ENCODE measurements at places on chromosomes 16 and 17.

DNA sequence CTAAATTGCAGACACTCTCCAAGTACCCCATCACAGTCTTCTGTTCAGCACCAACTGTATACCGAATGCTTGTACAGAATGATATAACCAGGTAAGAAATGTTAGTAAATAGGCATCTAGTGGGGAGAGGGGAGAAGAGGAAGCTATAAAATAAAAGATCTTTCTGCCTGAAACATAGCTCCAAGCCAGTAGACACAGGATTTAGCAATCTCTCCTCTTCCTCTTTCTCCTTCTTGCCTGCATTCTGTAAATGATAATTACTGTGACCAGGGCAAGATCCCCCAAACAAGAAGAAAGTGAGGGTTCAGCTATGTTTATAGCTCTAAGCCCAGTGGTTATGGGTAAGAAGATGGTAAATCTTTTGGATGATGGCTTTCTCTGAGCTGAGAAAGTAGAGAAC is 17.9 kb downstream of the ACSM3 start:
- no peak for DNase-seq

DNA sequence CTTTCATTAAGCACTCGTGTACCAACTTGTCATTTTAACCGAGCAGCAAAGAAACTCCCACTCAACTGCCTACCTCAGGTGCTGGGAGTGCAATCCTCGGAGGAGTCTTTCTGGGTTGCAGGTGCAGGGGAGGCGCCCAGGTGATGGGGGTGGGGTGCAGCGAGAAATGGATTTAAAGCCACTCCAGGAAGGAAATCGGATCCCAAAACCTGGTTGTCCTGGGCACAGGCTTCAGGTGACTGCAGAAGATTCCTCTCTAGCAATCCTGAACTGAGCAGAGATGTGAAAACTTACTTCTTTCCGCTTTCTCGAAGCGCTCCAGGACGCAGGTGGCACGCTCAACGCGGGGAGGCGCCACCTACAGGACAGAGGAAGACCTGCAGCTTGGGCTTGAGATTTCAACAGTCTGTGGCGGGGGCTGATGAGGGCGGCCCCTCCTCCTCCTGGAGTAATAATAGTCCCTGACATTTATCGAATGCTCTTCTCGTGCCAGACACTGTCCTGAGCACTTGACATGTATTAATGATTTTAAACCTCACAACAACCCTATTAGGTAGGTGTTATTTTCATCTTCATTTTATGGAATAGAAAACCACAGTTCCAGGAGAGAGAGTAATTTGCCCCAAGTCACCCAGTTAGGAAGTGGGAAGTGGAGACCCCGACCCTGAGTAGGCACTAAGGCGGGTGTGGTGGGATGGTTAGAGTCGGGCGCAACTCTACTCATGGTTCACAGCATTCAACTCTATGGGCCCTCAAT is 27.2 kb upstream of the SKAP1 start:
- DNase-seq, result peak; percentile 85

DNA sequence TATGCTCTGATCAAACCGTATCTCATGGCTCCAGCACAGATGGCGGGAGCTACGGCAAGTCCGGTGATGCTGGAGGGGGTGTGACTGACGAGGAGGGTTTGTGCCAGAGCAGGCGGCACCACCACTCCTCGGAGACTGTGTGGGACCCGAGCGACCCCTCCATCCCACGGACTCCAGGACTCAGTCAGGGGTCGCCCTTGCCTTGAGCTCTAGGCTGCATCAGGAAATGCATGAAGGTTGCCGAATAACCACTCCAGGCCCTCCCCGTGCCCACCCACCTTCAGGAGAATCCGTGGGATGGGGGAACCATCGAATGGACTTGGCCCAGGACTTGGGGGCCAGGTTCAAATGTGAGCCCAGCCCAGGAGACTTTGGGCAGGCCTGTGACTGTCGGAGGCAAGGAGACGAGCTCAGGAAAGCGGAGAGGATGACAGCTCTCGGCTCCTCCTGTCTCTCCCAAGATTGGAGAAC is 60.2 kb upstream of the ZNF469 start:
- no peak for DNase-seq

GRCh38 chr17:68199837-68200688 is 47.8 kb upstream of the AMZ2 start:
- DNase-seq, result peak; percentile 30

- DNase-seq, result no peak
Observed at GRCh38 chr16:24998201-24998600, 17.0 kb downstream of the ARHGAP17 start.

GRCh38 chr17:50165867-50166517 is at the start of gene SGCA:
TSS of gene SGCA (plus strand) at chr17:50166005. CDS start at chr17:50166041, 36 bp downstream.
- no peak for DNase-seq

- DNase-seq, result no peak
Observed at GRCh38 chr16:57306676-57307341, 22.3 kb upstream of the PLLP start.

DNA sequence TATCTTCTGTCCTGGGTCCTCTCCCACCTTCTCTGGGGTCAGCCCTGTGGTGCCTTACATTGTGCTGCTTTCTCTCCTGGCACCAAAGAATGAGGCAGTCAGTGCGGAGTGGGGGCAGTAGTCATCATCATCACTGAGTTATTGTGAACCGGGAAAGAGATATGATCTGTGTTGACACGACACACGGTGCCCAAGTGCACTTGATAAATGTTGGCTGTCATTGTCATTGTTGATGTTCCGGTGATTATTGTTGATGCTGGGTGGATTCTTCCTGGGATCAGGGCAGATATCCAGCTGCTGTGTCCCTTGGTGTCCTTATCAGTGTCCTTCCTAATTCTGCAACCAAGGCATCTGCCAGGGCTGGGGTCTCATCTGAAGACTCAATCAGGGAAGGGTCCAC is 121.7 kb downstream of the ABCC6 start:
- DNase-seq, result no peak

- no peak for DNase-seq
Observed at GRCh38 chr17:64661726-64661975, 456 bp downstream of the SMURF2 start.

DNA sequence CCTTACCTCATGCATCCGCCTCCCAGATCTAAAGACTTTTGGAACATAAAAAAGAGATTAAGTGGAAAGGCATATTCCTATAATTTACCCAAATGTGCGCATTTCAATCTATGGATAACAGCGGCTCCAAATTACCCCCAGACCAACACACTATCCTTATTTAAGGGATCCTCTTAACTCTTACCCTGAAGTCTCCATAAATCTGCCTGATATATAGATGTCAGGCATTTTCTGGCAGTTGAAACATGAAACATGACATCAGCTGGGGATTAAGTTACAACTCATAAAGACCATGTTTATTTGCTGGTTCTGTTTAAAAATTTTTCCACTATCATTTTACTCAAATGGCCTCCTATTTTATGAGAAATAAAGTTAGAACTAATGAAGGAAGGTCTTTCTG is 478.5 kb upstream of the SALL1 start:
- DNase-seq, result no peak

- no peak for DNase-seq
Observed at GRCh38 chr16:85812811-85813700, 13.6 kb downstream of the COX4I1 start.

DNA sequence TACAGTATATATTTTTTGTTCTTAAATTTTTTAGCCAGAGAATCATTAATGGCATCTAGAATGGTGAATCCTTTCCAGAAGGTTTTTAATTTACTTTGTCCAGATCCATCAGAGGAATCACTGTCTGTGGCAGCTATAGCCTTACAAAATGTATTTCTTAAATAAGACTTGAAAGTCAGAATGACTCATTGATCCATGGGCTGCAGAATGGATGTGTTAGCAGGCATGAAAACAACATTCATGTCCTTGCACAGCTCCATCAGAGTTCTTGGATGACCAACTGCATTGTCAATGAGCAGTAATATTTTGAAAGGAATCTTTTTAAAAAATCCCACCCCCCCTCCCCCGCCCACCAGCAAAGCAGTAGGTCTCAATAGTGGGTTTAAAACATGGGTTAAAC is 51.4 kb downstream of the CACNG1 start:
- DNase-seq, result no peak

GRCh38 chr17:44559634-44560554 is 2.6 kb downstream of the FZD2 start:
- DNase-seq, result no peak

DNA sequence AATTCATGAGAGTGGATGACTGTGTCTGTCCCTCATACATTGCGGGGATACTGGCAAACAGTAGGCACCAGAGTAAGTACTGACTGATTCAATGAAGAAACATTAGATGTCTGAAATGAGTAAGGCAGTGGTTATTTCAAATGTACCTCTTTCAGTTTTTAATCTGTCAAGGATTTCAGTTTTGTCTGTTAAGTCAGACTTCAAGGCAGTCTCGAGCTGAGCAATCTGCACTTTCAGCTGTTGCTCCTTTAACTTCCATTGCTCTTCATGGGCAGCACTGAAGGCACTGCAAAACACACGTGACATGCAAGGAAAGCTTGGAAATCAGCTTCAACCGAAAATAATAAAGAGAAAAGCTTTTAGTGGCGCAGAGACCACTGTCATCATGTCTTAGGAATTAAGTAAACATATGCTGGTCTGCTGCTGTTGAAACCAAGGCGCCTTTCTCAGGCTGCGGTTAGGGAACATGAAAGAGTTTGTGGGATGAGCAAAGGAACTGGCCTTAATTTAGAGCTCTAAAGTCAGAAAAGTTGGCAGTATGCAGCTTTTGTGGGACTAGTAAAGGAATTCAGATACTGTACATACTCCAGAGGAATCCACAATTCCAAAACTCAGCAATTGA is 38.8 kb downstream of the RPGRIP1L start:
- DNase-seq, result no peak

DNA sequence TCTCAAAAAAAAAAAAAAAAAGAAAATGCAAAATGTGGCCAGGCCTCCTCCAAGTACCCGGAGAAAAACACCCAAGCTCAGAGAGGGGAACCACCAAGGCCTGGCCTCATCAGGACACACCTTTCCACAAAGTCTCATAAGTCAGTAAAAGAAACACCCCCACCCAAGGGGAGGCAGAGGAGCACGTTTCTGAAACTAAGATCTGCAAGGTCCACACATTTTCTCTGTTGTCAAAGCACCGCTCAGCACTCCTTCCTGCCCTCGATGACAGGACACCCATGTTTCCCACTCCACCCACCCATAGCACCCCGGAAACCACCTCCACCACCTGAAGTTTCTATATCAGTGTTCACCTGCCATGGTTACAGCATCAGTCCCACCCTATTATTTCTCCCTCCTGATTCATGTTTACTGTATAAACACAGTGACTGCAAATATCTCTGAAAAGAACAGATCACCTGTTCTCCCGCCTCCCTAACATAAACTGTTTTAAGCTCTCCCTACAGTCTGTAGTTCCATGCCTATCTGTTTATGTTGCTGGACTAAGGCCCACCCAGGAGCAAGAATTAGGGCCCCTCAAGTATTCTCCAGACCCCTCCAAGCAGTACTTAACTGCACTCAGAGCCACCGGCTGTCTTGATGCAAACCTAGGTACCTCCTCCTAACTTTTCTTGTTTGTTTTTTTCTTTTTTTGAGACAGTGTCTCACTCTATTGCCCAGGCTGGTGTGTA is 2.0 kb downstream of the CORO7 start:
- DNase-seq, result peak; percentile 96

DNA sequence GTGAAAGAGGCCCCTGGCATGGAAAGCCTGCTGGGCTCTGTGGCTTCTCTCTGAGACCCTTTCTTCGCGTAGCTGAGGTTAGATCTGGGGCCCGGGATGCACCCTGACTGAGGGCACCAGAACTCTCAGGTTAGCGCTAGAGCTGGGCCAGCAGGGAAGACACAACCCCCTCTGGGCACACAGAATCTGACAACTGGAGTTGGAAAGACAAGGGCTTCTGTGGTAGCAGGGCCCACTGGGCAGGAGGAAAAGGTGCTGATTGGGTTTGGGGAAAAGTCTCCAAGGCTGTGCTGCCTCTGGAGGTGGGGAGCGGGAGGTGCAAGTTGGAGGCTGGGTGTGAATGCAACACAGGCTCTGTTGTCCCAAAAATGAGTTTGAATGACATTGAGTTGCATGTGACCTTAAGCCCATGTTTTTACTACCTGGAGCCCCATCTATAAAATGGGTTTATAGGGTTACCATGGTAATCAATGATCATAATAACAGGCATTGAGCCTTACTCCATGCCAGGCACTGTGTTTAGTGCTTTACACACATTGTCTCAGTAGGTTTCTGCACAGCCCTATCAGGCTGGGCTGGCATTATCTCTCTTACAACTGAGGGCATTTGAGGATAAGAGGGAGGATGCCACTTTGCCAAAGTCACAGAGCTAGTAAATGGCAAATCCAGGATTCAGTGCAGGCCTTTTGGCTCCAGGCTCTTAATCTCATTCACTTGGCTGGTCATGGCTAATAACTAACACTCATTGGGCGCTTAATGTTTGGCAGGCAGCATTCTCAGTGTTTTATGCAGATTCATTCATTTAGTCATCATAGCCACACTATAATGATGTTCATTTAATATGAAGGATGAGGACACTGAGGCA is 9.5 kb upstream of the IGFBP4 start:
- DNase-seq, result peak; percentile 54

GRCh38 chr16:17417740-17418139 is 53.0 kb downstream of the XYLT1 start:
- no peak for DNase-seq

GRCh38 chr16:67805718-67806427 is 487 bp downstream of the RANBP10 start:
- no peak for DNase-seq

DNA sequence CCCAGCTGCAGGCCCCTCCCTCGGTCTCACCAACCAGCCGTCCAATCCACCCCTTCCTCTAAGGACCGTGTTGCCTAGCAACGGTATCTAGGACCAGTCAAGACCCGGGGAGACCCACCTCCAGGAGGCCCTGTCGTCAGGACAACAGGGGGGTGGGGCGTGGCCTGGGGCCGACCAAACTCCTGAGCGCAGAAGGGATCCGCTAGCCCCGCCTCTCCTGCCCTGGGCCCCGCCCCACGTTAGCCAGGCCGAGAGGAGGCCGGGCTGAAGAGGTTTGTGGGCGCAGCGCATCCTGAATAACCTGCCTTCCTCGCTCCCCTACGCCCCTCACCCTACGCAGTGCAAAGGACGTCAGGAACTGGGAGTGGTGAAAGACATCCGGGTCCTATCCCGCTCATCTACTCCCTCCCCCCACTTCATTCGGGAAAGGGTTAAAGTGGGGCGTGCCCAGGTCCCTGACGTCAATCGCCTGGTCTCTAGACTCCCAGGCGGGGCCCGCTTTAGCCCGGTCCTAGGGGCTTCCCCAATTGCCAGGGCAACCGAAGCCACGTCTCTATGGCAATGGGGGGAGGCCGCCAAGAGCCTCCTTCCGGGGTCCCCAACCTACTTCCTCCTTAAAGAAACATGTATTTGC is 14.7 kb downstream of the DLG4 start:
- DNase-seq, result peak; percentile 96

DNA sequence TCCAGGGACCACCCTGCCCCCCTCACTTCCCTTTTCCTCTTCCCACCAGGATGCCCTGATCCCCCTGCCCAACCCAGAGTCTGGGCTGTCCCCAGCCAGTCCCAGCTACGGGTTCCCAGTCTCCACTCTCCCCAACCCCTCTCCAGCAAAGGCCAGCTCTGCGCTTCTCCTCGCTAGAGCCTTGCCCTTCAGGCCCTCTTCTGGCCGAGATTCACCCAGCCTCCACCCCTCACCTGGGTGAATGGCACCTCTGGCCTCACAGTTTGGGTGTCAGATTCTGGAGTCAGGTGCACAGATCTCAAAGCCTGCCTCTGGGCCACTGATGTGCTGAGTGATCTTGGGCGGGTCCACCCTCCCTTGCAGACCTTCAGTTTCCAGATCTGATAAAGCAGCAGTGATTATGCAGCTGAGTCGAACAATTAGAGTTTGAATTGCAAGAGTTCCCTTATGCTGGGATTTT is 185.6 kb upstream of the TNRC6C start:
- DNase-seq, result no peak

GRCh38 chr17:77352996-77353395 is 212.2 kb downstream of the SEC14L1 start:
- no peak for DNase-seq

- no peak for DNase-seq
Observed at GRCh38 chr16:75044800-75045361, 46.1 kb downstream of the ZNRF1 start.

Data from activated CD8-positive, alpha-beta T cell treated with anti-CD3 and anti-CD28 coated beads, Interleukin-2, amount 10 ng/mL, durations not matched to agents 7 days and 5 days (primary cell).